ENCODE measurements at places on chromosomes 3 and 15. TPM values are rescaled to one million over a fixed set of nuclear protein-coding genes. Genes with fewer than 3 reads are reported as not detected.

The PPP1R14D gene
- total RNA-seq = not detected

The PTX3 gene
- 4.4 TPM for total RNA-seq

The THPO gene
- total RNA-seq = not detected

The AMIGO3 gene
- total RNA-seq = not detected

The CA12 gene
- 17.4 TPM for total RNA-seq

The CFAP20DC gene
- total RNA-seq = 9.5 TPM

The MED12L gene
- total RNA-seq = 16.4 TPM

The SPINK8 gene
- not detected for total RNA-seq

The ROBO2 gene
- 132 TPM for total RNA-seq

The ACAN gene
- 44.0 TPM for total RNA-seq

The ZNF660 gene
- total RNA-seq = 21.2 TPM

The SCG5 gene
- total RNA-seq = 42.4 TPM

The PRKCD gene
- 5.9 TPM for total RNA-seq

The NSMCE3 gene
- total RNA-seq = 13.7 TPM

The XCR1 gene
- not detected for total RNA-seq

The BDH1 gene
- total RNA-seq = 23.8 TPM

The ALDH1A3 gene
- 143 TPM for total RNA-seq

The TMEM207 gene
- not detected for total RNA-seq

The SLC24A5 gene
- 22.1 TPM for total RNA-seq

The CTXND1 gene
- 0.88 TPM for total RNA-seq

The ZNF774 gene
- total RNA-seq = 4.4 TPM

The SEMA3F gene
- 60.7 TPM for total RNA-seq

The SST gene
- not detected for total RNA-seq

The PRRT3 gene
- 2.9 TPM for total RNA-seq

The AADAC gene
- total RNA-seq = not detected

The KCNAB1 gene
- 23.5 TPM for total RNA-seq

The GPD1L gene
- 45.4 TPM for total RNA-seq

The TM4SF18 gene
- 13.9 TPM for total RNA-seq

The ADAMTS7 gene
- total RNA-seq = 20.7 TPM

The ZBED2 gene
- total RNA-seq = 0.49 TPM

The CRYGS gene
- total RNA-seq = 2,965 TPM

The PXK gene
- total RNA-seq = 40.8 TPM

The APH1B gene
- 22.2 TPM for total RNA-seq

The ARL8B gene
- total RNA-seq = 67.8 TPM

The BCHE gene
- 53.3 TPM for total RNA-seq

The HTR3E gene
- not detected for total RNA-seq

The ADAMTS17 gene
- 24.5 TPM for total RNA-seq

The WDR72 gene
- 1.4 TPM for total RNA-seq

The GUCA1C gene
- total RNA-seq = 14.0 TPM

The MKRN3 gene
- total RNA-seq = 34.4 TPM

The MANF gene
- 27.1 TPM for total RNA-seq

The SPTSSB gene
- 4.1 TPM for total RNA-seq

The AGBL1 gene
- total RNA-seq = 3.7 TPM

The ANKRD34C gene
- total RNA-seq = 0.22 TPM
